Stimulated activated CD8-positive, alpha-beta memory T cell treated with anti-CD3 and anti-CD28 coated beads, Interleukin-4, amount 100 ng/mL, for 48 hours (primary cell): ENCODE measurements at places on chromosomes 3 and 15.

GRCh38 chr3:49924683-49925082 lies 4.9 kb downstream of the MON1A start:
- no peak for DNase-seq

GRCh38 chr3:181739628-181740027 lies 27.9 kb downstream of the SOX2 start:
- DNase-seq = no peak

- DNase-seq = no peak
Observed at GRCh38 chr15:99467853-99468464, 97.8 kb upstream of the MEF2A start.

DNA sequence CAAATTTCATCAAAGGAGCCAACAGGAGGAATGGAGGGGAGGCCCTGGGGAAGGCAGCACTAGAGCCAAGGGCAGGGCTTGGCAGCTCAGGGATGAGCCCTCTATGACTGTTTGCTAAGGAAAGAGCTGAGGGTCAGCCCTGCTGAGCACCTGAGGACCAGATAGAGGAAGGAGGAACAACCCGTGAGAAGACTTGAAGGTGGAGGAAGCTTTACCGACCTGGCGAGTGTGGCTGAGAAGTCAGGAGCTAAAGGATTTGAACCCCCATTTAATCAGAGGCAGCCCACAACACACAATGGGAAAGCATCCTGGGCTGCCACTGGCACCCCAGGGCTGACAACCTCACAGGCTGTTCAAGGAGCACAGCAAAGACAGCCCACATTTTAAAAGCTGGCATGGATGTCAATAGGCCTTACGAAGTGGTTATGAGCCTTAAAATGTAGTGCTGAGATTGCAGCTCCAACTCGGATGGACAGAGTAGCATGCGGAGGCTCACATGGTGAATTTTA lies 20.7 kb upstream of the LRRC2 start:
- DNase-seq = no peak

DNA sequence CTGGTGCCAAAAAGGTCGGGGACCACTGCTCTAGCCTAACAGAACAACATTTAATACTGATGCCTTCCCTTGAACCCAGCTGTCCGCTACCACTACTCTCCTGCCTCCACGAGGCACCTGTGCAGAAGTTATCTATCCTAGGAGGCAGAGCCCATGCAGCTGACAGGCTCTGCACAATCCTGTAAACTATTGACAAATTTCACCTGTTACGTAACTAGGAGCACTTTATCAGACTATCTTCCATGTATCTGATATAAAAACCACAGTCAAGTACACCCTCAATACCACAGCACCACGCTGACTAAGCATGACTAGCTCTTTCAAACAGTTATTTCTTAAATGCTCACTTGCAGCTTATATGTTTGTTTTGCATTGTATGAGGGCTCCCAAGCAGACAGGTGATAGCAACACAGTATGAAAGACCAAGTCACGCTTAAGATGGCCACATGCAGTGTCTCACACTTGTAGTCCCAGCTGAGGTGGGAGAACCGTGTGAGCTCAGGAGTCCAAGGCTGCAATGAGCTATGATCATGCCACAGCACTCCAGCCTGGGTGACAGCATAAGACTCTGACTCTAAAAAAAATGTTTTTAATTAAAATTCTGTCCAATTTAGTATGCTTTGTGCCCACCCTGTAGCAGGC lies 4.5 kb upstream of the IL17RC start:
- DNase-seq = no peak

- DNase-seq = no peak
Observed at GRCh38 chr3:187066228-187066995, 72.9 kb downstream of the RPL39L start.

DNA sequence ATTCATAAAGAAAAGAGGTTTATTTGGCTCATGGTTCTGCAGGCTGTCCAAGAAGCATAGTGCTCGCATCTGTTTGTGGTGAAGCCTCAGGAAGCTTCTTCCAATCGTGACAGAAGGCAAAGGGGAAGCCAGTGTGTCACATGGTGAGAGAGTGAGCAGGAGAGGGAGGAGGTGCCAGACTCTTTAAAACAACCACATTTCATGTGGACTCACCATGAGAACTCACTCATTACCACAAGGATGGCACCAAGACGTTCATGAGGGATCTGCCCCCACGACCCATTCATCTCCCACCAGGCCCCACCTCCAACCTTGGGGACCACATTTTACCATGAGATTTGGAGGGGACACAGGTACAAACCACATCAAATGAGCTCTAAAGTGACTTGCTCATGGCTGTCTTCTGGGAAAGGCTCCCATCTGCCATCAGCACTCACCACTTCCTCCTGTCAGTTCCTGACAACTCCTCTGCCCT lies 327.3 kb upstream of the TLE3 start:
- DNase-seq = peak; percentile 52

DNA sequence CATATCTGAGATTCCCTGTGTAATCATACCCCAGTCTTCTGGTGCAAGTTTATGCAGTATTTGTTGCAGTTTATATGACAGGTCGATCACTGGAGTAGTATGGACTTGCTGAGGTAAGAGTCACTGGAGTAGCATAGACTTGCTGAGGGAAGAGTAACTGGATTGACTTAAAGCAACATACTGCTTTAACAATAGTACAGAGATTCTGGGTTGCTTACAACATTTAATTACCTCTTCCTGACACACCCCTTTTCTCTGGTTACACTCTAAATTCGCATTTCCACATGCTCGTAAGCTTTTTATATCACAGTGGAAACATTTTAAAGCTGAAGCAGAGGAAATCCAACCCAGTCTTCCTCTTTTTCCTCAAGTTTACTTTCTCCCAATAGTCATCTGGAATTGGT lies 11.8 kb downstream of the AAGAB start:
- no peak for DNase-seq

DNA sequence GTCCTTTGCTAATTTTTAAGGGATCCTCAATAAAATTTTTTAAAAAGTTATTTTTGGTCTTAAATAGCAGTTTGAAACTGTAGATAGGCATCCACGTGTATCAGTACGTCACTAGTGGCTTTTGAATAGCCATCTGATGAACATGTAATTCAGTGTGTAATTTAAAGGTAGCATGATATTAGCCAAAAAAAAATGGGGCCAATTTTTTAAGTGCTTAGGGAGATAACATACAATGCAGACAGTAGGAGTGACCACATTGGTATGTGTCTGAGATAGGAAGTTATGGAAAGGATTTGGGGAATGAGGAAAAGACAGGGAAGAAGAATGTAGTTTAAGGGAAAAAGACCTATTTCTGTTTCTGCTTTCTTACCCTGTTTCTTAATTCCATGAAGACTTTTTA lies 2.5 kb downstream of the AP4E1 start:
- DNase-seq = no peak

DNA sequence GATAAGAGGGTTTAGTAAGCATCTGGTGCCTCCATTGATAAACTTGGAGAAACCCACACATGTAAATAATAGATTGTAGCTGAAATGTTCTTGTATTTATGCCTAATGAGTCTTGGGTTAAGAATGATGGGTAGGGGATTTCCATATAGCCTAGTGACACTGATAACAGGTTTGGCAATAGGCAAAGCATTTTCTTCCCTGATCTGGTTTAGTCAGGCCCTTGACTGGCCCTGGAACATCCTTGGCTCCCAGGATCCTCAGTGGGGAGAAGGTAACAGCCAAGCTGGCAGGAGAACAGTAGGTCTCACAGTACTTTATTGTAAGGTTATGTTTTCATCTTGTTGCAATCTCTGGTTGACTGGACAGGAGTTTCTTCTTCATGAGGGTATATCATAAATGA lies 228.4 kb downstream of the DIPK2A start:
- DNase-seq = no peak

GRCh38 chr3:64354221-64354620 lies 129.0 kb upstream of the PRICKLE2 start:
- no peak for DNase-seq

DNA sequence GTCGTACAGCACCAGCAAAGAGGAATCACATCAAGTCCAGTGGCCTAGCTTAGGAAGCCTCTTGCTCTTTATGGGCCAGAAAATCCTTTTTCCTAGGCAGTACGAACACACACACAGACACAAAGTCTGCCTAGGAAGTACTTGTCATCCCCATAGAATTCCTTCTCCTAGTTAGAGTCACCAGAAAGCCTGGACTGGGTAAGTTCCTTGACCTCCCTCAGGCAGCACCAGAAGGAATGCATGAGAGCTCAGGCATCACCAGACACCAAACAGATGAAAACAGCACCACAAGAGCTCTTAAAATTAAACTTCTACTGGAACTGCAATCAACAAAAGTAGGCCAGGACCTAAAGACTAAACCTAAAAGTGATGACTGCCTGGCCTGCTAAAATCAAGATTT lies 192.9 kb upstream of the CCDC54 start:
- DNase-seq = no peak

DNA sequence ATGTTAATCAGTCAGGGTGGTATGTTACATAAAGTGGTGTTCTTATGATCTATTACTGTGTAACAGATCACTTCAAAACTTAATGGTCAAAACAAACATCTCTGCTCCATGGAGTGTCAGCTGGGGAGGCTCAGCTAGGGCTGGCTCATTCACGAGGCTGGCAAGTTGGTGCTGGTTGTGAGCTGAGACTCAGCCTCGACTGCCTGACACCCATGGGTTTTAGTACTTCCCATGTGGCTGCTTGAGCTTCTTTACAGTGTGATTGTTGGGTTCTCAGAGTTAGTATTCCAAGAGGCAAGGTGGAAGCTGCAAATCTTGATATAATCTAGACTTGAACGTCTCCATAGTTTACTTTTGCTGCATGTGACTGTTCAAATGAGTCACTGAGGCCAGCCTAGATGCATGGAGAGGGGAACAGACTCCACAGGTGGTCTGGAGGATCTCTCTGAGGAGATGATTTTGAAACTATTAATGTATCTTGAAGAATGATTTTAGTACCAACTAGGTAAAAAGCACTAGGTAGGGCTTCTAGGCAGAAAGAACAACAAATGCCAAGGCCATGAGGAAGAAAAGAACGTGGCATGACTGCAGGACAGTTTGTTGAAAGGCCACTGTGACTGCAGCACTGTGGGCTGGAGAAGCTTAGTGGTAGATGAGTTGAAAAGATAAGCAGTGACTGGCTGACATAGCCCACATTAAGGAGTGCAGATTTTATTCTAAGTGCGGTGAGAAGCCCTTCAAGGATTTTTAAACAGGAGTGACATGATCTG lies 281.1 kb upstream of the PROK2 start:
- DNase-seq = no peak

GRCh38 chr3:175728566-175728965 lies 869.4 kb downstream of the NAALADL2 start:
- no peak for DNase-seq

DNA sequence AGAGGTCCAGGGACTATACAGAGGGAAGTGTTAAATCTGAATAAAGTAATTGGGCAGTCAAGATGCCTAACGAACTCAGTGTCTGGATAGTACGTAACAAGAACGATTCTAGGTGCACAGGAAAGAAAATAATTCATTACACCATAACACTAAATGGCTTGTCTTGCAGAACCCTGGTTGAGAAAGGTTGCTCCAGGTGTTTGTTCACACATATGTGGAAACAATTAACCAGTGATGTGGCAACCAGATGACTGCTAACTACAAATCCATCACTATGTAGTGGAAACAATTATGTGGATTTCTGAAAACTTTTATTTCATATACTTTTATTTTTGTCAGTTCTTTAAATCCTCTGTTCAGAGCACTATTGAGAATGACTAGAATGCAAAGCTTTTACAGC lies 10.4 kb upstream of the HDC start:
- DNase-seq = no peak

GRCh38 chr3:20701641-20702040 lies 515.6 kb upstream of the SGO1 start:
- DNase-seq = no peak

- peak; percentile 83 for DNase-seq
Observed at GRCh38 chr3:70120357-70120966, 120.9 kb downstream of the SAMMSON start.

- DNase-seq = no peak
Observed at GRCh38 chr15:42228036-42228435, 19.9 kb upstream of the VPS39 start.
